ENCODE measurements at places on chromosomes 7 and 10.

DNA sequence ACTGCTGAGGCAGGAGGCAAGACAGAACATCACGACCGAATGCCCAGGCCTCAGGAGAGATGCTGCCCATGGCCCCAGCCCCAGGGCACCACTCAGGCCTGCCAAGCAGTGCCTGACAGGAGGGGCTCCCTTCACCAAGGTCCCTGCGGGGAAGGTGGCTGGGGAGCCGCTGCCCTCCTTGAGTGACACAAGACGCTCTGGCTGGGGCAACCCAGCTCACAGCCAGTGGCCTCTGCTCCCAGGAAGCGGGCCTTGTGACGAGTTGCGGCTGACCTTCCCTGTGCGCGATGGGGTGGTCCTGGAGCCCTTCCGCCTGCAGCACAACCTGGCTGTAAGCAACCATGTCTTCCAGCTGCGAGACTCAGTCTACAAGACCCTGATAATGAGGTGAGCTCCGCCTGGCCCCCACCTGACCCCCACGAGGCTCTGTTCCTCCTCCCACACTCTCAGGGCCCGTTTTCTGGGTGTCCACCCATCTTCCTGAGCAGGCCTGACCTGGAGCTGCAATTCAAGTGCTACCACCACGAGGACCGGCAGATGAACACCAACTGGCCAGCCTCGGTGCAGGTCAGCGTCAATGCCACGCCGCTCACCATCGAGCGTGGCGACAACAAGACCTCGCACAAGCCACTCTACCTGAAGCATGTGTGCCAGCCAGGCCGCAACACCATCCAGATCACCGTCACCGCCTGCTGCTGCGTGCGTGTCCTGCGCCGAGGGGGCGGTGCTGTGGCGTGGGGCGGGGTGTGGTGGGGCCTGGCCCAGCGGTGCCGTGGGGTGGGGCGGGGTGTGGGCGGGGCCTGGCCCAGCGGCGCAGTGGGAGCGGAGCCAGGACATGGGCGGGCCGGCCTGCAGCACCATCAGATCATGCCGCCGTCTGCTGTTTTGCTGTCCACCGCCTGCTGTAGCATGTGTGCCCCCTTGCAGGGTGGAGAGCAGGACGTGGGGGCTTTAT, 12.8 kb downstream of the ZMIZ2 start:
- no peak for DNase-seq

DNA sequence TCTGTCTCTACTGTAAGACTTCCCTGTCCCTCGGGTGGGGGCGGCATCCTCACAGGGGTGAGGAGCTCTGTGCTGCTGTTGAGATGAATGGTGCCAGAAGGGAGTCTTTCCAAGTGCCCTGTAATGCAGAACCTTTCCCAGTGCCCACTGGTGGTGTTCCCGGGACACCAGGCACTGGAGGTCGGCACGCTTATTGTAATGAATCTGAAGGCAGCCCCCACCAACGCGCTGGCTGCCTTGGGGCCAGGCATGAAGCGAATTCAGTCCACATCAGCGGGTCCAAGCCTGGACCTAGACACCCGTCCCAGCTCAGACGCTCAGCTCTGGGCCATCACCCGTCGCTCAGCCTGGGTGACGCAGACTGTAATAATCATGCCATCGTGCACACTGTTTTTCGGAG, 592.9 kb downstream of the DNAJB6 start:
- no peak for DNase-seq

DNA sequence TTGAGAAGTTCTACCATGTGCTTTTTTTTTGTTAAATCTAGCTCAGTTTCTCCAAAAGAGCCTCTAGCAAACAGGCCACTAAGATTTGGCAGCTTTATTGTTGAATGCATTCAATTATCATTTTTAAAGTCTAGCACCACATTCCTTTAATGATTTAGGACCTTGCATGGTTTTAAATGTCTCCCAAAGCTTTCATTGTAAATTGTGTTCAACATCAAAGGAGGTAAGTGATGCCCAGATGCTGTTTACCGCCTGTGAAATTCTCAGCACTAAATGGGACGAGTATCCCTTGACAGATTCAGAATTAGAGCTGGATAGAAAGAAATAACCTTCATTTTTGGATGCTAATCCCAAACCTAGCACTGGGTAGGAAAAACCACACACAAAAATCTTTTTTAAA, 112.1 kb upstream of the FAM204A start:
- no peak for DNase-seq

DNA sequence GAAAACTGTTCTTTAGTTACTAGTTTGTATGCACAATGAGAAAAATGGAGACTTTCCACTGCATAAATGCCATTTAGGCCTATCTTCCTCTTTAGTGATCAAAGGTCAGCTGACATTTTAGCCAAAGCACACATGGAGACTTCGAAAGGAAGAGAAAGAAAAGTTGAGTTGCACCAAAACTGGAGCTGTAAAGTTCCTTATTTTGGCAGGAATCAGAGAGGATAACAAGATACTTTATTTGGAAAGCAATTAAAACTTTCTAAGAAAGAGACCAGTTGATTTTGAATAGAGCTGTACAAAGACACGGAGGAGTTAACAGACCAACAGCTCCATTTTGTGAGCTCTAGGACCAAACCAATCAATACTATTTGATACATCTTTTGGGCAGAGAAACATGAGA, 14.2 kb downstream of the ENTPD7 start:
- no peak for DNase-seq

DNA sequence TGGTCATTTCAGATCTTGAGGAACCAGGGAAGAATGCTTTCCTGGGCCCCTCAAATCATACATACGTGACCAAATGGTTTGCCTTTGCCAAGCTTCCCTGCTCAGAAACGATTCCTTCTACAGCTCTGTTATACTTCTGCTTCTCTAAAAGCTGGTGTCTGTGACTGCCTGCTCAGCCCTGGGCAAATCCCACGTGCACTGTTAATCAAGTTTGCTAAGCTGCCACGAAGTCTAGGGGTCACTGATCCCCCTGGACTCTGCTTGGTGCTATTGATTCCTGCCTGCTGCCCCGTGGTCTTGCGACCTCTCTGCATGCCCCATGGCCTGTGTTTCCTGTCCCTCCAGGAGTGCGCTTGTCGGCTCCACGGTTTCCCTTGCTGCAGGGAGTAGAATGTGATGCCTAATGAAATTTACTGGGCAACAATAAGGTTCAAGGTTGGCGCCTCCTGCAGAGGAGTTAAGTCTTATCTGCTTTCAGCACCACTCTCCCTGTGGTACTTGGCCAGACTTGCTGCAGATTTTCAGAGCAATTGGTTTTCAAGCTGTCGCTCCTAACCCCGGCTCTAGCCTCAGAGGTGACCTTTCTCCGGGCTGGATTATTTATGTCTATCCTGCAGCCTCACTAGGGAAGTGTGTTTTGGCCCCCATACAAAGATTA, 201.6 kb upstream of the FZD8 start:
- DNase-seq, result no peak

DNA sequence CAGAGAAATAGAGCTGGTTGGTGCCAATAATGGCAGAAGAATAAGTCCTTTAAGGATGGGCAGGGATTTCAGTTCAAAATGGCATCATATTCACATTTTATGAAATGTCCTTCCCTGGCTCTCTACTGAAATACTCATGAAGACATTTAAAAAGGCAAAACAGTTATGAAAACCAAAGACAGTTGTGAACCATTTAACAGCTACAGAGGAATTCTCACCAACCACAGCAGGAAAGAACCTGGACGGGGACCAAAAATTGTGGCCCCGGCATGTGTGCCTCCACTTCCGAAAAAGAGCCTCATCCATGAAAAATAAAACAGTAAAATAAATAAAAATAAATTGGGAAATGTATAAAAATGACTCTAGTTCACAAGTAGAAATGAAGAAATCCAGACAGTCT, 539.5 kb downstream of the SUGCT start:
- DNase-seq, result no peak

DNA sequence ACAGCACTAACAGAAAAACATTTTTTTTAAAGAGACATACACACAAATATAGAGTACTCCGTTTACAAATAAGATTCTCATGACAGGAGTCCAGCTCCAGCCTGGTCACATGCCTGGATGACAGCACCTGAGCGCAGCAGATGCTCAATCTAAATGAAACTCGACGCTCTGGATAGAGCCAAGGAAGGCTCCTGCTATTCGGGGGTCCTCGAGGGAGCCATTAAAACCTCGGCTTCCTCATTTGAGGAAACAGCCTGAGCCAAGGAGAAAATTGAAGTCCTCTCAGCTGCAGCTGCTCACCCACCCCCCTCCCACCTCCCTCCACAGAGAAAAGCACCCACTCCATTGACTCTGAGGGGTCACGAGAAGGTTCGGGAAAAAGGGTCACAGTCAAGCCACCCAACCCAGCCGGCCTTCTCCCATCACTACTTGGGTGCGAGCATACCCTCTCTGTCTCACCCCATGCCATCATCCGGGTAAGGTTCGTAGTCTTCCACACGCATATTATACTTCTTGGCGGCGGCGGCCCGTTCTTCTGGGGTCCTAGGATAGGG, 673 bp downstream of the NDUFB8 start:
- no peak for DNase-seq

DNA sequence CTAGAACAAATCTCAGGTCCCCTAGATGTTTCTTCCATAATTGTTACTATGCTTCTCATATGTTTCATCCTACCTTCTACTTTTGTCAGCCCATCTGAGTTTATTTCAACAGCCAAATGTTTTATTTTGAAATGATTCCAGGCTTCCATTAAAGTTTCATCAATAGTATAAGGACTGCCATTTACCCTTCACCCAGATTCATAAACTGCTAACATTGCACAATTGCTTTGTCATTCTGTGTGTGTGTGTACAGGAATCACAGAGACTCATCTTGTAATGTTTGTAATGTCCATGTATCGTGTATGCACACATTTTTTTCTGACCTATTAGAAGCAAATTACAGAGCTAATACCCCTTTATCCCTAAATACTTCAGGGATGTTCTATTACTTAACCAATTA, 25.5 kb downstream of the MMRN2 start:
- no peak for DNase-seq

DNA sequence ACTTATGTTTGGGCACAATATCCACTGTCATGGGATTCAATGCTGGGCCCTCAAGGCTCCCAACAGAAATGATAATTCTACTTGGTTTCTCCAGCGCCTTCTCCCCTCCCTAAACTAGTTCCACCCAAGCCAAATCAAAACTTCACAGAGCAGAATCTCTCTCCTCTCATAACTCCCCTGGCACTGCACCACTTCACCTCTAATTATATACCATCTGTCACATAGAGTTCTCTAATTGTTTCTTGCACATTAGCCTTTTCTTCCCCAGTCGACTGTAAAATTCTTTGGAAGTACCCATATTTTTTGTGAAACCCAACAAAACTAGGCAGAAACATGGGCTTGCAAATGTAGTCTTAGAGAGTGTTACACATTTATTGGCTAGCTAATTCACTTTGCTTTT, 8.1 kb downstream of the SGMS1 start:
- no peak for DNase-seq

GRCh38 chr7:111785076-111785475, 222.8 kb upstream of the IMMP2L start:
- no peak for DNase-seq

DNA sequence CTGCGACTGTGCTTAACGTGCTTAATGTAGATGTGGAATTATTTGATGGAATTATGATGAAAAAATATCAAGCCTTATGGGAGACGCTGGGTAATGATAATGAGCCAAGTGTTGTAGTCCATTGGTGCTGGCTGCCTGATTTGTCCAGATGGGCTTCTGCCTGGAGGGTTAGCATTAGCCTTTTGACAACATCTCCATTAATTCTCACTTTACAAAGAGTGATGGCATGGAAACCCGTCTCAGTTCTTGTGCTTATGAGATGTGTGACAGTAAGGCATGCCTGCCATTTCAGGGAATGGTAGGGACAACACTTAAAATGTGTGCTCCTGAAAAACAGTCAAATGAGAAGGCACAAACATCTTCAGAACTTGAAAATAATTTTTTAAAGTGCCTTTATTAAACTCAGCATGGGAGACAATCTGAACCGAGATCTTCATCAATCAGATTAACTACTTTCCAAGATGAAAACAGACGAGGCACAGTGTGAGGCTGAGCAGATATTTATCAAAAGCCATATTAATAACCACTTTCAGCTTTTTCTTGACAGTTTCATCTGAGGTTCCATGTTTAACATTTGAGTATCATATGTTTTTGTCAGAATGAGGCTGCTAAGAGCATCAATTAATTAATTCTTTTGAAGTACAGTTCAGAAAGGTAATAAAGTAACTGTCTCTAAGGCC, 473.1 kb downstream of the NXPH1 start:
- no peak for DNase-seq

GRCh38 chr10:74432841-74433594, 282.0 kb downstream of the ADK start:
- DNase-seq, result no peak
